Activated T-cell treated with anti-CD3 and anti-CD28 coated beads for 4 hours (primary cell): ENCODE measurements at places on chromosomes 6 and 20.

GRCh38 chr6:119012521-119012920 lies 65.9 kb downstream of the FAM184A start:
- DNase-seq, result no peak

DNA sequence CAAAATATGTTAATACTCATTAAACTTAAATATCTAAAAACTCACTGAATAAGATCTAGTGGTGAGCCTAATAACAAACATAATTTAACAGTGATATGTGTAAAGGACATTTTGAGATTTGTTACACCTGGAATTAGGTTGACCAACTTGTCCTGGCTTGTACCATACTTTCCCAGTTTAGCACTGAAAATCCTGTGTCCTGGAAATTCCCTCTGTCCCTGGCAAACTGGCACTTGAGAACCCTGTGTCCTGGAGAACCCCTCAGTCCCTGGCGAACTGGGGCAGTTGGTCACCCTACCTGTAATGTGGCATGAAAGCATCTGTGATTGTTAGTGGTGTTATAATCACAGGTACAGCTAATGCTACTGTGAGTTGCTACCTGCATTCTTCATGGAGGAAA lies 6.9 kb upstream of the PRND start:
- DNase-seq, result no peak

DNA sequence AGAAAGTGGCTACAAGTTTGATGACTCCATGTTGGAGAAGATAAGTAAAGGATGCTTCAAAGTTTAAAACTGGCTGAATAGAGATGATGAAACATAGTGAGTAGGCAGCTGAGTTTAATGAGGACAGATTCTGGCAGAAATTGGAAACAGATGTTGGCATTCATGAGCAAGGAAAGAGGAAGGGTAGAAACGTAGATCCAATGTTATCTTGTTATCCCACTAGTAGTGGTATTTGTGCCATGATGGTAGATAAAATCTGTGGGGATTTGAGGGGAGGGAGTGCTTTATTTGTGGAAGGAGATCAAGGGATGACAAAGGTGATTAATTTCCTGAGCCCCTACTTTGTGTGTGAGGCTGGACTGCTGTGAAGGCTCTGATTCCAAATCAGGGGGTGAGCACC lies 69.5 kb downstream of the MRAP2 start:
- no peak for DNase-seq

DNA sequence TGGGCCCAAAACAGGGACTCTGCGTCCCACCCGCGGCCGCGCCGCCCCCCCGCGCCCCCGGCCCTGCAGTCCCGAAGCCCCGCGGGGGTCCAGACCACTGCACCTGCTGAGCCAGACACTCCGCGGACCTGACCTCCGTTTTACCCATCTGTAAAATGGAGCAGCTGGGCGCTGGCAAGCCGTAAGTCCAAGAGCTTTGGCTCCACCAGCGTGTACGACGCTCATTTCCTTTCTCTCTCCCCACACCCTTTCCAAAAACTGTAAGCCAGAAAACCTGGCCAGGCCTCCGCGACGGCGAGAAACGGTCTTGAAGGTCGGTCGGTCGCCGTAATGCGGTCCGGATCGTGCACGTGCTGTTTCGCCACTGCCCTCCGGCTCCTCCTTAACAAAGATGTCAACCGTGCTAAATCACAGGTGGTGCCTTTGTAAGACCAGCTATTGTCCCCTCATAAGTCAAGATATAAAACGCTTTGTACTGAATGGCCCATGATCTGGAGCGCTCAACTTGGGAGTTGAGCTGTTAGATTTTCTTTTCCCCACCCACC lies 7.8 kb upstream of the NR2E1 start:
- DNase-seq, result no peak

DNA sequence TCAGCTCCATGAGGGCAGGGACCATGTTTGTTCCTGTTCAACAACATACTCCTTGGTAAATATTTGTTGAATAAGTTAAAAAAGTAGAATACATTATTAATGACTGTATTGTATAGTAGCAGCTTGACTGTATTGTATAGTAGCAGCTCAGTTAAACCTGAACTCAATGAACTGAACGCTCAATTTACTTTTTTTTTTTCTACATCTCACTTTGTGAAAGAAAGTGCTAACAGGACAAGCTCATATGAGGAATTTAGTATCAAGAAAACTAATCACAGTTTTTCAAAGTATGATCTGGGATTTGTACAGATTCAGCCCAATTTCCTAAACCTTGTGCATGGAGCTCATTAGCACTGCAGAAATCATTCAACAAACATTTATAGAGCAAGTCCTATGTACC lies 38.8 kb upstream of the NR2E1 start:
- DNase-seq, result no peak

GRCh38 chr6:150557043-150557599 lies 42.6 kb upstream of the PLEKHG1 start:
- no peak for DNase-seq

DNA sequence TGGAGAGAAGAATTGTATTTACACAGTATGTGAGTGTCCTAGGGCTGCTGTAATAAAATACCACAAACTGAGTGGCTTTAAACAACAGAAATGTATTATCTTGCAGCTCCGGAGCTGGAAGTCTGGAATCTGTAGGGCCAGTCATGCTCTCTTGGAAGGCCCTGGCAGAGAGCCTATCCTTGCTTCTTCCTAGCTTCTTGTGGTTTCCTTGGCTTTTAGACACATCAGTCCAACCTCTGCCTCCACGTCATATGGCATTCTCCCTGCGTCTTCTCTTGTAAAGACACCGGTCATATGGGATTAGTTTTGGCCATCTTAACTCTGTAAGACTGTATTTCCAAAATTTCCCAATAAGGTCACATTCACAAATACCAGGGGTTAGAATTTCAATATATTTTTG lies 10.8 kb downstream of the FNDC1 start:
- DNase-seq, result no peak

- DNase-seq, result no peak
These were observed 29.0 kb upstream of the PTCHD4 start for GRCh38 chr6:48139818-48140614.

DNA sequence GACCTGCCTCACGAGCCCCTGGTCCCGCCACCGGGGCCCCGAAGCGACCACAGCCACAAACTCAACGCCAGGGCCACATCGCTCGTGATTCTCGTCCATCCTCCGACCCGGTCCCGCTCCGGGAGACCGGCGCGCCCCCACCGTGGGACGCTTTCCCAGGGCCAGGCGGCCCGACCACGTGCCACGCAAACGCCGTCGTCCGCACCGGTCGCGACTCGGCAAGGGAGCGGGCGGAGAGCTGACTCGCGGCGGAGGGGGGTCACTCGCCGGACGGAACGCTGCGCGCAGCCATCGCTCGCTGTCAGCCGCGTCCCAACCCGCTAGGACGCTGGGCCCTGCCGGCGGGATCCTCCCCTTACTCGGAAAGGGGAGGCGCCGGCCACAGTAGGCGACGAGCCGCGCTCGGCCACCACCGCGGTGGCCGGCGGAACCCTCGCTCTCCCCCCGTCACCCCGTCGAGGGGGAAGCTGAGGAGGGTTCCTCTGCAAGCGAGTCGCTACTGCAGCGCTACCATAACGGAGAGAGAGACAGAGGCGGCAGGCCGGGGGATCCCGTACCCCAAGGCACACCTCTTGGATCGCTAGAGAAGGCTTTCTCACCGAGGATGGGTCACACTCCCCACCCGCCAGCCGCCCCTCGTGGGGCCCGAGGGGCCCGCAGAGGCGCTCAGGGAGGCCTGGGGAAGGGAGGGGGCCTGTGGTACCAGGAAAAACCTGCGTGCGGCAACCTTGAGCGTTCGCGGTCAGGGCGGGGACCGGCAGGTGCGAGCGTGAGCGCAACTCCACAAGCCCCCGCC lies 511.8 kb upstream of the ZNF337 start:
- peak; percentile 33 for DNase-seq

DNA sequence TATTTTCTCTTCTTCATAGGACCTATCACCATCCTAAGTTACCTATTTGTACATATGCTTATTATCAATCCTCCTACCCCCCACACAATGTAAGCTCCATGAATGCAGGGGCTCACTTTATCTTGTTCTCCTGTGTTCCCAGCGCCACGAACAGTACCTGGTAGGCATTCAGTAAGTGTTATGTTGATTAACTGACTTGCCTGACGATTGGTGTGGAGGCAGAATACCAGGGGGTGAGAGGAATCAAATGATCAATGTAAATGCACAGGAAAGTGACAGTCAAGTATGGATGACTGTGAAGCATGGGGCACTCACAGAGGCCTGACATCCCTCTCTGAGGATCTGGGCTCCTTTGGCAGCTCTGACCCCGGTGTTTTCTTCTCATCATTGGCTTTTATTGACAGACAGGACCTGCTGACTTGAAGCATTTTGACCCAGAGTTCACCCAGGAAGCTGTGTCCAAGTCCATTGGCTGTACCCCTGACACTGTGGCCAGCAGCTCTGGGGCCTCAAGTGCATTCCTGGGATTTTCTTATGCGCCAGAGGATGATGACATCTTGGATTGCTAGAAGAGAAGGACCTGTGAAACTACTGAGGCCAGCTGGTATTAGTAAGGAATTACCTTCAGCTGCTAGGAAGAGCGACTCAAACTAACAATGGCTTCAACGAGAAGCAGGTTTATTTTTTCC lies 6.1 kb upstream of the IFT52 start:
- no peak for DNase-seq

GRCh38 chr20:53963635-53964034 lies 106.8 kb downstream of the BCAS1 start:
- no peak for DNase-seq

DNA sequence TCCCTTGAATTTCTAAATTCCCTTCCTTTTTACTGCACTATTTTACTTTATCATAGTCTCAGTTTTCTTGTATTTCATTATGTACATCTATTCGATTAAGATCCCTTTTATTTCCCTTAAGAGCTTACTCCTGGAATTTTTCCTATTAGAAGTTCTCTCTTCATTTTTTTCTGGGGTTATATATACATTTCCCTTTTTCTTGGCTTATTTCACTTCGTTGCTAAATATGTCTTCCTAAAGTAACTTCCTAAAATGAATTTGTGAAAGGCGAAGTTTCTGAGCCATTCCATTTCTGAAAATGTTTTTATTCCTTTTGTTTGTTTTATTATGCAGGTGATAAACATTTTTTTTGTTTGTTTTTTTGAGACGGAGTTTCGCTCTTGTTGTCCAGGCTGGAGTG lies 5.9 kb upstream of the CD109 start:
- DNase-seq, result no peak
